ENCODE measurements at places on chromosomes 16 and 17.

DNA sequence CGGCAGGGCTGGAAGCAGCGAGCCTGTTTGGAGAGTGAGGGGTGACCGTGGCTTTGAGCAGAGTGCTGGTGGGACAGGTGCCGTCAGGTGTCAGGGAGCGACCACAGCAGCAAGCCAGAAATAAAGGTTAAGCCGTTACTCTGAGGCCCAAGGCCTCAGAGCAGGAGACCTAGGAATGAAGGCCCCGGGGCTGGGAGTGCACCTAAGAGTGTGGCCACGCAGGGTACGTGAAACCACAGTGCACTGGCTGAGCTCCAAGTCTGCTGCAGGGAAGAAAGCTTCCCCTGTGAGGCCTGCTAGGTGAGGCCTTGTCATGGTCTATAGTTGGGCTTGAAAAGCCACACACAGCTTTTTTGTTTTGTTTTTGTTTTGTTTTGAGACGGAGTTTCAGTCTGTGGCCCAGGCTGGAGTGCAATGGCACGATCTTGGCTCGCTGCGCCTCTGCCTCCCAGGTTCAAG, 8.7 kb downstream of the CLUAP1 start:
- DNase-seq, result no peak

DNA sequence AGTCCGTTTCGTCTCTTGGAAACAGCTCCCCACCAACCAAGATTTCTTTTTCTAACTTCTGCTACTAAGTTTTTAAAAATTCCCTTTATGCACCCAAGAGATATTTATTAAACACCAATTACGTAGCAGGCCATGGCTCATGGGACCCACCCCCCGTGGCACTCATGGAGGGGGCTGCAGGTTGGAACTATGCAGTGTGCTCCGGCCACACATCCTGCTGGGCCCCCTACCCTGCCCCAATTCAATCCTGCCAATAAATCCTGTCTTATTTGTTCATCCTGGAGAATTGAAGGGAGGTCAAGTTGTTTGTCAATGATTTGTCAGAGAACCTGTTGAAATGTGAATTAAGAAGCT, 48.2 kb downstream of the IL21R start:
- DNase-seq, result no peak

DNA sequence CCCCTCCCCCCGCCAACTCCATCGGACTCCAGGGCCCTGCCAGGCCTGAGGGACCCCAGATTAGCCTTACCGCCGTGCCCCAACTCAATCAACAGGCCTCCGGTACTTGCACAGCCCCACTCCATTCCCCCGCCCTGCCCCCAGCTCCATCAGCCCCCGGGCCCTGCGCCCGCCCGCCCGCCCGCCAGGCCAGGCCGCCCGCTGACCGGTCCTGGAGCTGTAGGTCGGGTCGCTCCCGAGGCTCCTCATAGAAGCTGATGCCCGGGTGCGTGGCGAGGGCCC, 308 bp downstream of the GTF3C1 start:
- no peak for DNase-seq

GRCh38 chr16:67482233-67482924, 968 bp downstream of the AGRP start:
- no peak for DNase-seq

DNA sequence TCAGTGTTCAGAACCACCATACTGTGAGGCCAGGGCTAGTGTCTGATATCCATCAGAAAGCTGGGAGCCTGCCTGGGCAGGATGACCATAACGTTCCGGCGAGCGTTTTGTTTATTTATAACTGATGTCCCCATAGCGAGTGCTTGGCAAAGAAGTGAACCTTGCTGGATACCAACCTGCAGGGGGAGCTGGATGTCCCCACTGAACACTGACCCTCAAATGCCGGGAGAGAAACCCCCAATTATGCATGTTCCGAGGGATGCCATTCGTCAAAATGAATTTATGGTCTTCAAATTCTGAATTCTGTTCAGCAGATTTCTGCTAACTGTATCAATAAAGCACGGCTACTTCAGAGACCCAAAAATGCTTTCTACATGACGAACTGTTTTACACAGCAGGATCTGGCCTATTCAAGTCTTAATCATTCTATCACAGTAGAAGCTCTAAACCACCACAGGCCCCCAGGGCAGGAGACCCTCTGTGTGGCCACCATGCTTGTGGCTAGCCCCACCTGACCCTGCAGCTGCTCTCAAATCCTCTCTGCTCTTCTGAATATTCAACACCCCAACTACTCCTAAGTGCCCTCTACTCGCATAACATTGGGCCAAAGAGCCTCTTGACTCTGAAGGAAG, 15.2 kb downstream of the MED24 start:
- no peak for DNase-seq

- DNase-seq, result no peak
Observed at GRCh38 chr17:65283704-65284103, 146.5 kb downstream of the RGS9 start.

DNA sequence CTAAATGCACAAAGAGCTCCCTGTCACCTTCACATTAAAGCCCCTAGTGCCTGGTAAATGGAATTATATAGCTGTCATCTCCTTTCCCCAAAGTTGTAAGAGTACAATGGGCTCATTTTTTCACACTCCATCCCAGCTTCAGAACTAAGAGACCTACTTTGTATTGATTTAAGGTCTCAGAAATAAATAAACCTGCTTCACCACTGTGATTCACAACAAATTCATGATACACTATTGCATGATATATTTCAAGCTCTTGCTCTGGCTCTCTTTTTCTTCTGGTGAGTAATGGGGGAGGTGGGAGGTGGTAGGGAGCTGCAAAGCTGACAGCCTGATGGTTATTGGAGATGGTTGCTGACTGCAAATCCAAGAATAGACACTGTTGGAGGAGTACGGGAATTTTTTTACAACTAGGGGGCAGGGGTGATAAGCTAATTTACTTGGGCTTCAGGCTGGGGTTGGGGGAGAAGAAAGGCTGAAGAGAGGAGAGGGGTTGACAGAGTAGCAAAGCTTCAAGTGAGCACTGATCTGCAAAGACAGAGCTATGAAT, 189.9 kb downstream of the AATF start:
- DNase-seq, result no peak

DNA sequence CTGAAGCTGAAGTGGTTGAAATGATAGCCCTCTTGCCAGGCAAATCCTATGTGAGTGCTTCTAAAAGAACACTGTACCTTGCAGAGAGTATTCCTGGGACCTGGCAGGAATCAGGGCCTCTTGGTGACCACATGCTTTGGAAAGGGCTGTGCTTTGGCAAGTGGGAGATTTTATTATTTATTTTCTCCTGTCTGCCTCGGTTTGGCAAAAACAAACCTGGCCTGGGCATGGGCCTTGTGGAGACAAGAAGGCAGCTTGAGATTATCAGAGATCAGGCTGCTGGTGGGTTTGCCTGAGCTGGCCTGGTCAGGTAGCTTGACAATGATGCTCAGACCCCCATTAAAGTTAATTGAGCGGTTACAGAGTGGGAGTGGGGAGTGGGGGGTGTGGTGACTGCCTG, 24.6 kb downstream of the ABCC1 start:
- no peak for DNase-seq

GRCh38 chr17:51912939-51913338, 245.6 kb downstream of the CA10 start:
- no peak for DNase-seq

DNA sequence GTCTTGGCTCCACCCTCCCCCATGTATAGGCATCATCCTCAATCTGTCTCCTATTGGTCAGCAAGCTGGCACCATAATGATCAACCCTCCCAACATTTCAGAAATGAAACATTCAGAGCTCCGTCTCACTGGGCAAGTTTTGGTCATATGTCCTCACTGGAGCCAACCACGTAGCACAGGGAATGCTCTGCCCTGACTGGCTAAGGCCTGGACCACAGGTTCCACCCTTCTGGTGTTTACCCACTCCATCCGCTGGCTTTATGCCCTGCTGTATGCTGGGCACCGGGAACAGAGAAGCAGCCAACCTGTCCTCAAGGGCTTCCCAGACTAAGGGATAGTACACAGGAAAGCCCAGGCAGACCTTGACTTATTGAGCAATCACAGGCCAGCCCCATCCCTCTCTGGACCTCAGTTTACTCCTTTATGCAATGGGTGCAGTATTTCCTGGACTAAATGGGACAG, 20.5 kb downstream of the MYO15A start:
- peak; percentile 34 for DNase-seq

DNA sequence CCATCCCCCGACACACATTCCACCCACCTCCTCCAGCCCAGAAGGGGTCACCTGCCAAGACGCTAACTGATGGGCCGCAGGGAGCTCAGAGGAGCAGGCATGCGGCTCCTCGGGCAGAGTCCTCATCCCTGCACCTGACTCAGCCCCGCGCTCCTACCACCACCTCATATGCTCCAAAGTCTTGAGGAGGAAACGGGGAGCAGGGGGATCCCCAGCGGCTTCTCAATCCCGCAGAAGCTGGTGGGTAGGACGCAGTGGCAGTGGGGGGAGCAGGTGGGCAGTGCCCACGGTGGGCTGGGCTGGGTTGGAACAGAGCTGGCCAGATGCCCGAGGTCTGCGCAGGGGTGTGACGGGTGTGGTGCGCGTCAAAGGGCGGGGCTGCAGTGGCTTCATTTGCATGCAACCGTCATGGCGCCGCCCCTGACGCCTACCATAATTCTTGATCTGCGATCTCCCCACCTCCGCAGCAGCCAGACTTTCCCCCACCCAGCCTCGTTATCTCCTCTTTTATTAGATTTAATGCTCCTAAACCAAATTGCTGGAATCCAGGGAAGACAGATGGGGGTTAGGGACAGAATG, 39.0 kb upstream of the EMP2 start:
- DNase-seq, result no peak

GRCh38 chr17:17051791-17052461, 9.7 kb downstream of the MPRIP start:
- DNase-seq, result no peak

DNA sequence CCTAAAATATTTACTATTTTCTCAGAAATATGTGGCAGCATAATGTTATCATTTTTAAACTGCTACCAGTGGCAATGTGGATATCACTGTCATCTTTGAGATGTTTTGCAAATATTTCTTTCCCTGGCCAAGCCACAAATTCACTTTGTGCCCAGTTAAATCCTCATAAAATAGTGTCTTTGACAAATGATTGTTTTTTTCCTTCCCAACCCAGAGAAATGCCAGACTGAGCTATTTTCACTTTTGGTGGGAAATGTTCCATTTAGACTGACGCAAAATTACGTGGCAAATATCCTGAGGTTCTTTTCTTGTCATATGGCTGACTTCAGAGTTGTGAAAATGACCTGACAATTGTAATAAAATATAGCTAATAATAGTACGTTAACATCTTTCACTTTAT, 807.0 kb upstream of the SOX9 start:
- DNase-seq, result no peak

GRCh38 chr17:74520016-74520434, 11.2 kb downstream of the CD300LB start:
- DNase-seq, result no peak

DNA sequence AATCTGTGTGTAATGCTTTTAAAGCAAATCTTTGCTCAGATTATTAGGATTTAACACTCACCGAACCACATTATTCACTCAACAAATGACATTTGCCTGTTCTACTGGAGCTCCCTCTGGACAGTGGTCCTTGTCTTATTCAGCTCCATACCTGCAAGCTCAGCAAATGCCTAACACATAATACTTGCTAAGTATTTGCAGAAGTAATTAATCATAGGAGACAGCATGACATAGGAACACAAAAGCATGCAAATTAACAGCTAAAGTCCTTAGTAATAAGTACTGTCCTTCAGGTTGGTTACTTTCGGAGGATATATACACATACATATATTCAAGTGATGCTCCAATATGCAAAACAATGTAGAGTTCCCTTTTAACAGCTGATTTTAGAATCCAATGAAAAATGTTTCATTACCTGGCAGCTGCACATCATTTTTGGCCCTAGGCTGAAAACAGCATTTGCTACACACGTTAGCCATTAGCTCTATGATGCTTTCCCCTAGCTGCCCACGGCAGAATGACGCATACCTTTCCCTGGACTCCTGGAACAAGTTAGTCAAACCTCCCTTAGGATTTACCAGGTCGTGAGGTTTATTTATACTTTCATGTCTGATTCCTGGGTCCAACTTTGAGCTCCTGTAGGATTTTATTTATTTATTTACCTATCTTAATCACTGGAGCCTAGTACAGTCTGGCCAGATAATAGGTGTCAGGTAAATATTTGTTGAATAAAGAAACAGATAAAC, 8.6 kb downstream of the BRD7 start:
- no peak for DNase-seq

GRCh38 chr17:75250009-75250471, 11.4 kb downstream of the GGA3 start:
- no peak for DNase-seq

DNA sequence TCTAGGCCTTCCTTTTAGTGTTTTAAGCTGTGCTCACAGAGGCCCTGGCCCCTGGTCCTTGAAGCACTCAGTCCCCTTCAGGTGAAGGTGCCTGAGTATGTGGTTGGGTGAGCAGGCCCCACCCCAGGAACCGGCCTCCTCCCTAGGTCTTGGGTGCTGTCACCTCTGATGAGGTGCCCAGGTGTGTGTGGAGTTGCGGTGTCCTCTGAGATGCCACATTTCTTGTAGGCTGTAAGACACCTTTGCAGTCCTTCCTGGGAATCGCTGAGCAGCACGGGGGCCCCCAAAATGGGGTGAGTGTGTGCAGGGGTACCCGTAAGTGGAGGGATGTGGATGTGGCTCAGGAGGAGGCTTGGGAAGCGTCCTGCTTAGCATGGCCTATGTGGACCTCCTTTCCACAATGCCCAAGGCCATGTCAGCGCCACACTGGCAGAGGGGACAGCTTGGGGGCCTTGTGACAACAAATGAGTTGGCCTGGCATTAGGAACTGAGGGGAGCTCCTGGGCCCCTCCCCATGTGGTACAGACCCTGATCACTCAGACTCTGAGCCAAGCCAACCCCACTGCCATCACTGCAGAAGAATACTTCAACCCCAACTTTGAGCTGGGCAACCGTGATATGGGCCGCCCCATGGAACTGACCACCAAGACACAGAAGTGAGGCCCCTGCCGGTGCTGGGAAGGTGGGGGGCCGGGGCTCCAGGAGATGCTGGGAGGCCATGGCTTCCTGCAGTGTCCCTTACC, 11.2 kb downstream of the CORO6 start:
- DNase-seq, result no peak

- DNase-seq, result no peak
Observed at GRCh38 chr16:11175106-11175786, 80.8 kb downstream of the SOCS1 start.

- DNase-seq, result no peak
Observed at GRCh38 chr16:84218176-84218823, 21.5 kb downstream of the KCNG4 start.

- no peak for DNase-seq
Observed at GRCh38 chr17:40791787-40792436, 7.8 kb downstream of the KRT28 start.

DNA sequence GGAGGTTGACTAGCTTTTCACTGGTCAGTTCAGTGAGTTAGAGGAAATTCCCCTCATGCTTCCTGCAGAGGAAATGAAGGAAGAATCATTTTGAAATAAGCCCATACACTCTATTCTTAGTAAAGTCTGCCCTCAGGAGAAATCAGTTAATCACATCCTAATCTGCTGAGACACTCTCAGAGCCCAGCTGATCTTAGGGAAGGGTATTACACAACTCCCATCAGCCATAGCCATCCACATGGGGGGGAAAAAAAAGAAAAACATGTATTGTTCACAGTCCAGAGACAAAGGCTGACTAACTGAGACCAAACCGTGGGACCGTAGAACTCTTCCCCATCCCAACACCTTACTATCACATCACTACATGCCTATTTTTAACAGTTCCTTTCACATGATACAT, 722.3 kb downstream of the CDH8 start:
- no peak for DNase-seq
